ENCODE measurements at places on chromosomes 3 and 15. TPM values are rescaled to one million over a fixed set of nuclear protein-coding genes. Genes with fewer than 3 reads are reported as not detected.
A peak's percentile ranks its signal among the peaks of the same experiment; 100 is the strongest.

- H3K27me3 ChIP-seq = no peaks in the 10 kb centered on the region
Measured at GRCh38 chr15:66290518-66290917, 2.9 kb upstream of the DIS3L start.

DNA sequence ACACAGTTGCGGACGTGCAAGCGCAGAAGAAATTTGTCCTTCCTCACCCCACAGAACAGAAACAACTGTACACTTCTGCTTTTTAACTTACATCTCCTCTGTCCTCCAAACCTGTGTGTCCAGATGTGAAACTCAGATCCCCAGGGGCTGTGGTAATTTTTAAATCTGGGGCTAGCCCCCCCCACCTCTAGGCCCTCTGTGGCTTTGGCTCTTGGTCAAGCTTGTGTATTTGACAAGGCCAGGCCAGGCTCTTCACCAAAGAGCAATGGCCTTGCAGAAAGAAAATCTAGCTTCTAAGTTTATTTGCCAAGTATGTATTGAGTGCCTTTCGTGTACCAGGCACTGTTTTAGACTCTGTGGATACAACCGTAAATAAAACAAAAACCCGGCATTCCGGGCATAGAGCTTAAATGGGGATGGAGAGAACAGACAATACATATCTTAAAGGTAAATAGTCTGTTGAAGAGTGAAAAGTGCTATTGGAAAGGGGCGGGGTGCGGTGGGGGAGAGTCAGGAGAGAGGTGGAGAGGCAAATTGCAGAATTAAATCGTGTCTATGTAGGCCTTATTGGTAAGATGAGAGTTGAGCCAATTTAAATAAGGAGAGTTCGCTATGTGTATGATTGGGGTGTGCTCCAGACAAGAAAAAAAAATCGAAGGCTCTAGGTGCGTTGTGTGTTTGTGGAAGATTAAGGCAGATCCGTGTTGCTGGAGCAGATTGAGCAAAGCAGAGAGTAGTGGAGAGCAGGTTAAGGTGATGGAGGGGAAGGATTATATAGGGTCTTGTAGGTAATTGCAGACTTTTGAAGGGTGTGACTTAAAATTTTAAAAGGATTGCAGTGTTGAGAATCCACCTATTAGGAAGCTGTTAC lies 781 bp upstream of the DPH6 start:
- H3K4me3 ChIP-seq = peak overlapping the region; percentile 76
- peak overlapping the region; percentile 98 for H3K27ac ChIP-seq
- H3K4me1 ChIP-seq = peaks cover 9% of the 10 kb centered on the region
- no peaks in the 10 kb centered on the region for H3K36me3 ChIP-seq

DNA sequence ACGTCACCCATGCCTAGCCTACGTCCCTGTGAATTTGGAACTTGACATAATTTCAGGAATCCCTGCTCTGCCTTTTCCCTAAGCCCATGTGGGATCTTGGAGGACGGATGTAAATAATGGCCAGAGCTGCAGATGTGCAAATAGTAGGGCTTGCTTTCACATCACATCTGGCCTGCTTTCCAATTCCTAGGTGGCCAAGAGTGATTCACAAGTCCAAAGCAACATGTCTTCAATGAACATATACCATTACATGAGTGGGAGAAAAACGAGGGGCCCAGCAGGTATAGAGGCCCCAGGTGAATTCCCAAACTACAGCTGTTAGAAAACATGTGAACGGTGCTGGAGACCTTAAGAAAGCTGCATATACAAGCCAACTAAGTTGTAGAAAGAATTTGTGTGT lies 214.6 kb downstream of the MAGI1 start:
- H3K27me3 ChIP-seq = no peaks in the 10 kb centered on the region
- H3K27ac ChIP-seq = no peak overlapping the region
- H3K4me1 ChIP-seq = no peaks in the 10 kb centered on the region
- DNase-seq = no peak
- no peak overlapping the region for H3K4me3 ChIP-seq

Gene LYZL4
- total RNA-seq = not detected

GRCh38 chr3:42729404-42730145 lies 27.0 kb upstream of the HHATL start:
- no peak overlapping the region for H3K4me3 ChIP-seq
- no peaks in the 10 kb centered on the region for H3K27me3 ChIP-seq
- no peak overlapping the region for H3K27ac ChIP-seq

Gene PRSS50
- 0.13 TPM for total RNA-seq

- H3K4me3 ChIP-seq = no peak overlapping the region
- no peaks in the 10 kb centered on the region for H3K36me3 ChIP-seq
- H3K27me3 ChIP-seq = no peaks in the 10 kb centered on the region
- H3K4me1 ChIP-seq = no peaks in the 10 kb centered on the region
- H3K27ac ChIP-seq = no peak overlapping the region
- DNase-seq = no peak
Measured at GRCh38 chr3:171176244-171176933, 149.9 kb upstream of the SLC2A2 start.

DNA sequence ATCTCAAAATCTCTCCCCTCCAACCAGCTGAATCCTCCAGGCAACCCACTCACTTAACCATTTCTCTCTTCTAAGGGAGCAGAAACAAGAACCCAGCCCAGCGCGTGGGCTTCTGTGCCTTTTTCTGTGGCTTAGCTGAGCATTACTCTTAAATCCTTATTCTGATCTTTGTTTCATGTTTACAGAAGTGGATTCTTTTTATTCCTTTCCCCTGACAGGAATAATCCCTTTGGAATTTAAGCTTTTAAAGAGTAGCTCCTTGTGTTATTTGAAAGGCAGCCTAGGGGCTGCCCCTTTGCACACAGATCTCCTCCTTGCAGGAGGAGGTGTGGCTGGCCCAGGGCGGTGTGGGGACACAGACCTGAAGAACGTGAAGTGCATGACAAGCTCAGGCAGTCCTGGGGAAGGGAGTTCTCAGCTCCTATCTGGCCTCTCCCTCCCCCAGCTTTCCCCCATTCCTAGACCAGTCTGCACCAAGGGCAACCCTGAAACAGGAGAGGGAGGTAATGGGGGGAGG lies 77.1 kb upstream of the UBE2E1 start:
- no peak overlapping the region for H3K27ac ChIP-seq
- H3K27me3 ChIP-seq = no peaks in the 10 kb centered on the region
- no peaks in the 10 kb centered on the region for H3K36me3 ChIP-seq
- no peak for DNase-seq

- no peaks in the 10 kb centered on the region for H3K36me3 ChIP-seq
- H3K4me1 ChIP-seq = no peaks in the 10 kb centered on the region
- DNase-seq = no peak
- H3K4me3 ChIP-seq = no peak overlapping the region
- no peak overlapping the region for H3K27ac ChIP-seq
Measured at GRCh38 chr15:95857758-95858157, 472.7 kb upstream of the NR2F2 start.

DNA sequence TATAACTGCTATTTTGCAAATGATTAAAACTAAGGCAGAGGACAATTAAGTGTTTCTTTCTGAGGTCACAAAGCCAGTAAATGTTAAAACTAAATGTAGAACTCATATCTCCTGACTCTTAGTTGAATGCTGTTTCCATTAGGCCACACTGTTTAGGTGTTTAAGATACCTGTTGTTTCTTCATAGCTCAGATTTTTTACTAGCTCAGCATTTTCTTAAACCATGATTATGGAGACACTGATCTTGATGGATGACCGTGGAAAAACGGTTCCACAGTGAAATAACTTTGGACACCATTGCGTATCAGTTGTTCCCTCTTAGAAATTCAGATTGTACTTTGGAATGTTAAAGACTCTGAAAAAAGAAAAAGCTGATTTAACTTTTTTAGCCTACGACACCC lies 177.5 kb downstream of the TCF12 start:
- no peaks in the 10 kb centered on the region for H3K36me3 ChIP-seq
- H3K4me1 ChIP-seq = no peaks in the 10 kb centered on the region
- no peak overlapping the region for H3K4me3 ChIP-seq
- H3K27me3 ChIP-seq = no peaks in the 10 kb centered on the region
- H3K27ac ChIP-seq = no peak overlapping the region

Gene EPHB3
- 6.0 TPM for total RNA-seq

Gene GOLGA6L9
- total RNA-seq = 5.8 TPM

GRCh38 chr3:156820692-156821080 lies 5.5 kb upstream of the LEKR1 start:
- H3K36me3 ChIP-seq = no peaks in the 10 kb centered on the region
- peaks cover 24% of the 10 kb centered on the region for H3K4me1 ChIP-seq
- DNase-seq = no peak
- no peak overlapping the region for H3K4me3 ChIP-seq
- H3K27ac ChIP-seq = no peak overlapping the region
- no peaks in the 10 kb centered on the region for H3K27me3 ChIP-seq

DNA sequence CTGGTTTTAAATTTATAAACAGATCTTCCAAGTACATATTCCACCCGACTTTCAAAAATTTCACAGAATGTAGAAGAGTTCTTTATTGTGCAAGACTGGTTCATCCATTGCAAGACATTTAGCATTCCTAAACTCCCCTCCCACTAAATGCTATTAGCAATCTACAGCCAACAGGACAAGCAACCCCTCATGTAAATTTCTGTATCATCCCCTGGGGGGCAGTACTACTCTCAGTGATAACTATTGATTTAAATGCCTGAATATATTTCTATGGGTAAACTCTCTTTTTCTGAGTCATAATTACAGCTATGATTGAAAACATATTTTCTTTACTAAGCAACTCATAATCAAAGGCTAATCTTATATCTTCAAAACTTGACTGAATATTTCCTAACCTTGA lies 10.7 kb upstream of the SLC15A2 start:
- H3K4me1 ChIP-seq = no peaks in the 10 kb centered on the region
- DNase-seq = no peak
- H3K36me3 ChIP-seq = no peaks in the 10 kb centered on the region
- no peaks in the 10 kb centered on the region for H3K27me3 ChIP-seq

- no peaks in the 10 kb centered on the region for H3K4me1 ChIP-seq
- no peak for DNase-seq
- H3K27me3 ChIP-seq = no peaks in the 10 kb centered on the region
- H3K36me3 ChIP-seq = no peaks in the 10 kb centered on the region
- H3K27ac ChIP-seq = no peak overlapping the region
Measured at GRCh38 chr3:165440380-165440779, 244.2 kb upstream of the SLITRK3 start.

Gene DZIP3
- total RNA-seq = 30.9 TPM

GRCh38 chr3:97911459-97911858 lies 60.8 kb downstream of the RIOX2 start:
- H3K4me1 ChIP-seq = peaks cover 17% of the 10 kb centered on the region
- H3K36me3 ChIP-seq = 0 out of 2 replicates have a peak, but pooled peaks cover under 1% of the 10 kb centered on the region
- H3K27ac ChIP-seq = no peak overlapping the region
- DNase-seq = no peak
- no peaks in the 10 kb centered on the region for H3K27me3 ChIP-seq

GRCh38 chr3:30752970-30753369 lies 141.5 kb downstream of the GADL1 start:
- no peak for DNase-seq
- no peaks in the 10 kb centered on the region for H3K27me3 ChIP-seq
- no peak overlapping the region for H3K27ac ChIP-seq
- H3K4me1 ChIP-seq = peaks cover under 1% of the 10 kb centered on the region
- H3K4me3 ChIP-seq = no peak overlapping the region
- H3K36me3 ChIP-seq = no peaks in the 10 kb centered on the region

DNA sequence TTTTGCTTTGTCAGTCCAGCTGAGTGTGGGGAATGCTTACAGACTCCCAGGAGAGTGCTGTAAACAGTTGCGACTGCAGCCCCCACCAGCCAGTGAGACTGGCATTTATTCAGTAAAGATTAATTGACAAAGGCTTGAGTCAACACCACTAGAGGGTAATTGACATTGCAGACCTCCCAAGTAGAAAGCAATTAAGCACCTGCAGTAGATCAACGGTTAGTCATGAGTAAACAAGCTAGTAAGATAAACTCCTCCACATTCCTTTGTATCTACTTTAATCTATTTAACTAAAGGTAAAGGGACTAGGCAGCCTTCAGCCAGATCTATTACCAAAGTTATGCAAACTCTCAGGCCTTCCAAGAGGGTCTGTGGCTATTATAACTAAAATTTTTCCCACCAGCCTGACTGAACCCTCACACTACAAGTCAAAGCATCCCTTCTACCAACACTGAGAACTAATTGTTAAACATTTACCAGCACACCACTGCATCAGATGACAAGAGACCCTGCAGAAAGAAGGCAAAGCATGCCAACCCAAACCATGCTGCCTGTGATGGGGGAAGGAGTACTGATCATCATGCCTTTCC lies 30.5 kb upstream of the GALNT15 start:
- H3K27me3 ChIP-seq = no peaks in the 10 kb centered on the region
- peak overlapping the region; percentile 66 for H3K27ac ChIP-seq
- H3K36me3 ChIP-seq = no peaks in the 10 kb centered on the region

Gene RASGRP1
- total RNA-seq = 0.51 TPM

Gene GHRL
- not detected for total RNA-seq

Gene ABHD6
- 18.9 TPM for total RNA-seq

Gene GOLGA6L4
- 2.7 TPM for total RNA-seq

DNA sequence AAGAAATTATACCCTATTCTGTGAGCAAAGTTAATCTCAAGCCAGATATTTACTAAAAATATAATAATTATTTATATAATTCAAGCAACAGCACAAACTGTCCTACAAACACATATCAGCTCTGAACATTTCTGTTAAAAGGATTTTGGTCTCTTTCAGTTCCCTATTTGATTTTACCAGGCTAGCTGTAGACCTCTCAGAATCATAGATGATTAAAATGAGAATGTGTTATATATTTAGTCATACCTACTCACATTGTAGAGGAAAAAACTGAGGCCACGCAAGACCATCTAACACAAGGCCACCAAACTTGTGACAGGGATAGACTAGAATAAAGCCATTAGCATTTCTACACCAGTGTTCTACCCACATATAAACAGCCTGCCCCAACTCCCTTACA lies 28.5 kb downstream of the ACKR4 start:
- no peak for DNase-seq
- H3K27ac ChIP-seq = no peak overlapping the region
- no peak overlapping the region for H3K4me3 ChIP-seq
- no peaks in the 10 kb centered on the region for H3K27me3 ChIP-seq
- H3K4me1 ChIP-seq = no peaks in the 10 kb centered on the region

GRCh38 chr3:133532951-133533350 lies 40.5 kb upstream of the CDV3 start:
- no peak overlapping the region for H3K4me3 ChIP-seq
- DNase-seq = no peak
- peak overlapping the region; percentile 60 for H3K27ac ChIP-seq
- H3K36me3 ChIP-seq = no peaks in the 10 kb centered on the region

Gene RPL39L
- 37.7 TPM for total RNA-seq

- DNase-seq = no peak
- no peak overlapping the region for H3K4me3 ChIP-seq
- no peak overlapping the region for H3K27ac ChIP-seq
Measured at GRCh38 chr3:152094406-152094805, 174.3 kb upstream of the MBNL1 start.

DNA sequence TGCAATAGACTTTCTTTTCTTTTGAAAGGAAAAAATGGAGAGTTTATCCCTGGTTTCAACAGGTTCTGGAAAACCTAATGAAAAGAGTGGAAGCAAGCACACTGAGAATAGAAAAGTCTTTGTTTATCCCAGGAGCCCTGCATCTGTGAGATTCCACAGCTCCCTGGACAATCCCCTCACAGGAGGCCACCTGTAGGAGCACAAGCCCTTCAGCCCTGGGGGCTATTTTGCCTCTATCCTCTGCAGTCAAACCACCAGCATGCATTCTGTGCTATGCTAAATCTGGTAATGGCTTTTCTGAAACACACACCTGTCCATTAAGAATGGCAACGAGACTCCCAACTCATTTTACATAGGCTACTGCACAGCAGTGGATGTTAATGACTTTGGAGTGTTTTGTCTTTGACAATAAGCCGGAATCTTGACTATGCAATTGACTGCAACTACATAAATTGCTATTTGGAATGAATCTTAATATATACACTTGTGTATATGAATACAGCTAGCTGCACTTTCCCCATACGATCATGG lies 369.4 kb downstream of the NR2F2 start:
- H3K27me3 ChIP-seq = peaks cover 2% of the 10 kb centered on the region
- no peaks in the 10 kb centered on the region for H3K36me3 ChIP-seq
- H3K4me1 ChIP-seq = no peaks in the 10 kb centered on the region
- no peak overlapping the region for H3K4me3 ChIP-seq
- DNase-seq = no peak

Gene CYP19A1
- total RNA-seq = not detected

Data from Panc1 (cell line).